ENCODE measurements at places on chromosomes 6 and 20.

GRCh38 chr20:37807471-37808232, 95.3 kb upstream of the VSTM2L start:
- DNase-seq = no peak

GRCh38 chr20:42338294-42339201, 720.4 kb upstream of the CHD6 start:
- no peak for DNase-seq

GRCh38 chr20:58994390-58995159, 12.5 kb downstream of the CTSZ start:
- DNase-seq = no peak

DNA sequence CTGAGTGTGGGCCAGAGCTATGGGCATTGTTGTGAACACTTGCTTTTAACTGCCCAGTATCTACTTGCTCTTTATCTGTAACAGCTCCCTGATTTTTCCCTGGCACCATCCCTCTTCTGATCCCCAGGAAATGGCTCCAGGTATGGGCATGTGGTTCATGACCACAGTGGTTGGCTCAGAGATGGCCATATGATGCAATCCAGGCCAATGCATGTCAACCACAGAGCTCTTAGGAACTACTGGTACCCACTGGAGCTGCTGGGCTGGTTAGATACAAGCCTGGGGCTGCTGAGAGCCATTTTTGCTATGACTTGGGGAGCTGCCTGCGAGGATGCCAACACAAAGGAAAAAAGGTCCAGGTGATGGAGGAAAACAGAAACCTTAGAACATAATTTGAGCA, 55.6 kb downstream of the KCNB1 start:
- no peak for DNase-seq

DNA sequence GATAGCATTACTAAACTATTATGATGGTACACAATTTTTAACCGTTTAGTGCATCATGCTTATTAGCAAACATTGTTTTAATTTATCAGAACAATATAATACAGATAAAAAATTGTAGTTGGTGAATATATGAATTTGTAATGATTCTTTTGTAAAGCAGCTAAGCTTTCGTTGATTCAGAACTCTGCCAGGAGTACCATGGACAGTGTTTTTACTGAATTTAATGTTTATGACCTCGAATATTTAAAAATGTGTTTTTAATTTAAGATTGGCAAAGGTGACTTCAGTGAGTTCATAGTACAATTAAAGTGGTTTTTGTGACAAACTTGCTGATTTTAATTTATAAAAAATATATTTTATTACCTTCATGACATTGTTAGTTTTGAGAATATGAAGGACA, 10.0 kb downstream of the AFDN start:
- no peak for DNase-seq

GRCh38 chr20:60403105-60403741, 445.0 kb downstream of the CDH26 start:
- DNase-seq = no peak
